ENCODE measurements at places on chromosomes 12 and 14.

GRCh38 chr12:64180951-64181350, 41.1 kb downstream of the KICS2 start:
- DNase-seq, result no peak

DNA sequence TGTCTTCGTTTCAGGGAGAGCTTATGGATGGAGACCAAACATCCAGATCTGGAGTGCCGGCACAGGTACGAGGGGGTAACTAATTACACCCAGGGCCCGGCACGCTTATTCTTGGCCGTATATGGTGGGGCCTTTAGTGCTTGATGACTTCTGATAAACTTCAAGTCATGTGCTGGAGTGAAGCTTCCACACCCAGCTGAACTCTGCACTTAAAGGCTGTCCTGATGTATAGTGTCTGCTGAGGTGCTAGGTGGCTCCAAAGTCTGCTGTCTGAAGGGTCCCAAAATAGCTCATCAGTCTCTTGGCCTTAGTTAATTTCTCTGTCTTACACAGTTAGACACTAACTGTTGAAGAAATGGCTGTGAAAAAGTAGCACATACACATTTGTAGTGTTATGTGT, 17.9 kb downstream of the RNF34 start:
- no peak for DNase-seq

GRCh38 chr12:91900971-91901370, 244.7 kb downstream of the BTG1 start:
- DNase-seq, result no peak

- no peak for DNase-seq
These were observed 67.9 kb downstream of the GALNT9 start for GRCh38 chr12:132261328-132262138.

- DNase-seq, result no peak
These were observed 26.5 kb downstream of the MTA1 start for GRCh38 chr14:105445901-105446845.

DNA sequence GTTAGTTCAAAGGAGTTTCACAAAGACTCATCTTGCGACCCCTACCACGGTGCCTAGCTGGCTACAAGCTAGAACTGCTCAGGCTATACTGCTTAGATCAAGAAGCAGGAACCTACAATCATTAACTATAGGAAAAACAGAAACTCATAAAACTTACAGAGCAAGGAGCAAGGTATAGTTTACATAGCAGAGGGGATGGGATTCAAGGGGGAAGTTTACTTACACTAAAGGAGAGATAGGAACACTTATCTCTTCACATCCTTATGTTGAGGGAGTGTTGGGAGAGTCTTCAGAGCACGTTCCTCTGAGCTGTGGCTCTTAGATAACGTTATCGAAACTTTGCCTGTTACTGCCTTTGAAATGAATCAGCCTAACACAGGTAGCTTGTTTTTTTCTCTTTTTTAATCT, 58.1 kb downstream of the FSCB start:
- no peak for DNase-seq

DNA sequence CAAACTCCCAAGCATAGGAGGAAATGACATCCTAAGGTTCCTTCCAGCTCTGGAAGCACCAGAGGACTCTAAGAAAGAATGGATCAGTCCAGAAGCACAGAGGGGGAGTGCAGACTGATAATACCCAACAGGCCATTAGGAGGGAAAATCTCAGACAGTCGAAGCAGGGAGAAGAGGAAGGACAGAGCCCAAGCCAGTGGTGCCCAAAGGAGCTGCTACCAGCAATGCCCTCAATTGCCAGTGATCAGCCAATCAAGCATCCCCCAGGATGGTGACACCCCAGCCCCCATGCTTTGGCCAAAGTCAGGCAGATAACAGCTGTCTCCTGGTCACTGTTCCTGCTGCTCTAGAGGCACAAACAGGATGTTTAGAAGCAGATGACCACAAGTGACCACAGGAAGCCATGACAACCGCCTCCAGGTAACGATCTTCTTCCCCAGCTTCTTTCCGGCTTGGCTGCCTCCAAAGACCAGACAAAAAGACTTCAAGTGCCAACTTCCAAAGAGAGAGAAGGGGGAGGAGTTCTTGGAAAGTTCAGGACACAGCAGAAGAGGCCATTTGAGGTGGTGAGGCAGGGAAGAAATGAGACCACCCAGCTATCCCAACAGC, 16.2 kb downstream of the PXN start:
- DNase-seq, result no peak

GRCh38 chr14:64973026-64973442, 898 bp upstream of the RAB15 start:
- no peak for DNase-seq

- DNase-seq, result no peak
These were observed 15.6 kb downstream of the CCER1 start for GRCh38 chr12:90939382-90939781.

DNA sequence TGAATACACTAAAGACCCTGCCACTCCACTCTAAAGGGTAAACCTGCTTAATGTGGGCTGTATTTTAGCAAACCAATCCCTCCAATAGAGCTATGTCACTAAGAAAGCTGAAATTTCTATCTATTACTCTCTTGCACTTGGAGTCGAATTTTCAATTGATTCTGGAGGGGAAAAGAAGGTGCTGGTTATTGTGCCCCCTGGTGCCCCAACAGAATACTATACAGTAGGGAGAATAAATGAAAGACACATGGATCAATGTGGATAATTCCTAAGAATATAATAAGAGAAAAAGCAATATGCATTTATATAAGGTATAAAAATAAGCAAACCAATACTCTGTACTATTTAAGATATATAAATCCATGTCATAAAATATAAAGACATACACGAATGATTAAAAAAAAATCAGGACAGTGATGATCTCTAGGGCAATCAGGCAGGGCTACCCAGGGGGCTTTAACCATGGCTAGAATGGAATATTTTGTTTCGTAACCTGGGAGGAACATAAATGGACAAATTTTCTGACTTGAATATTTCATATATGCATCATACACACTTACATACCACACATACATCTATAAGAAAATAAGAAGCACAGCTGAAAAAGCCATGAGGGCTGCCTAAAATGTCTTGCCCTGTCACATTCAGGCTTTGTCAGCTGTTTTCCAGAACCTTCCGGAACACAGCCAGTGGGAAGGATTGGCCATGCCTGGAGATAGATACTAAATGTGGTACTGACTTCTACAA, 54.4 kb downstream of the EFCAB11 start:
- DNase-seq, result no peak
